ENCODE measurements at places on chromosomes 5 and 9.

GRCh38 chr5:139636207-139636792 is 11.8 kb upstream of the CXXC5 start:
- DNase-seq: no peak

- DNase-seq: no peak
These were observed 45.2 kb downstream of the ADAM19 start for GRCh38 chr5:157530226-157530972.

- DNase-seq: no peak
These were observed 55.6 kb downstream of the ANGPTL2 start for GRCh38 chr9:127066851-127067136.

DNA sequence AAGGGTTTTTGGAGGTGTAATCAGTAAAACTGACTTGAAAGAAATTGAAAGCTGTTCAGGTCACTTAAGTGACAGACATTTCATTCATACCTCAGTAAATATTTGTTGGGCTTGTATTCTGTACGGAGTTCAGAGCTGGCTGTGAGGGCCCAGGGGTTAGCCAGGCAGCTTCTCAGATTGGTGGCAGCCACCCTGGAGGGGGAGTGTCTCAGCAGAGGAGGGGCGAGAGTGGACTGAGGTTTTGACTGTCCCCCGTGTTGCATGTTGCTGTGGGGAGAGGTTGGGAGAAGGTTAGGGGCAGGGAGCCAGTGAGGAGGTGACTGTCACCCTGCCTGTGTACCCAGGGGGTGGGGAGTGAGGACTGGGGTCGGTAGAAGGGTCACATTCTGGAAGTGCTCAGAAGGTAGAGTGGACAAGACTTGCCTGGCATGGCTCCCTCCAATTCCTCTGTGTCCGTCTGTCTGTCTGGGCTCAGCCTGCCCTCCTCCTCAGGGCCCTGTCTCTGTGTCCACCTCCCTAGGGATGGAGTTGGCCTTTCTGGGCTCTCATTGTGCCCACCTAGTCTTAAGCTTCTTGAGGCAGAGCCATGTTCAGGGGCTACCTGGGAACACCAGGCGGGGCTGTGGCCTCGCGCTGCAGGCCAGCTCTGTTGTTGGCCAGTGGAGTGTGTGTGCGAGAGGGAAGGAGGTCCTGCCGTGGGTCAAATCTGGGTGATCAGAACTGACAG is 4.4 kb downstream of the PHF2 start:
- DNase-seq: no peak

DNA sequence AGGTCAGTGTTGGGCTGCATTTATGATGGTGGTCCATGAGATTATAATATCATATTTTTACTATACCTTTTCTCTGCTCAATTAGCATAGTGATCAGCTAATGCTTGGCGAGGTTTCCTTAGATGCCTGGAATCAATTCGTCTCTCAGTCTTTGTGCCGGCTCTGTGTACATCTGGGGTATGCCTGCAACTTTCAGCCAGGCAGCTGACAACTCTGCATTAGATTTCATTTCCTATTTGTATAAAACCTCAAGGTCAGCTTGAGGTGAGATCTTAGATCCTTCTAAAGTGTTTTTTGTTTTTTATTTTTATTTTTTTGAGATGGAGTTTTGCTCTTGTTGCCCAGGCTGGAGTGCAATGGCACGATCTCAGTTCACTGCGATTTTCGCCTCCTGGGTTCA is 86.8 kb downstream of the MELK start:
- DNase-seq: no peak

- no peak for DNase-seq
These were observed 558 bp downstream of the GRPEL2 start for GRCh38 chr5:149345892-149346222.

DNA sequence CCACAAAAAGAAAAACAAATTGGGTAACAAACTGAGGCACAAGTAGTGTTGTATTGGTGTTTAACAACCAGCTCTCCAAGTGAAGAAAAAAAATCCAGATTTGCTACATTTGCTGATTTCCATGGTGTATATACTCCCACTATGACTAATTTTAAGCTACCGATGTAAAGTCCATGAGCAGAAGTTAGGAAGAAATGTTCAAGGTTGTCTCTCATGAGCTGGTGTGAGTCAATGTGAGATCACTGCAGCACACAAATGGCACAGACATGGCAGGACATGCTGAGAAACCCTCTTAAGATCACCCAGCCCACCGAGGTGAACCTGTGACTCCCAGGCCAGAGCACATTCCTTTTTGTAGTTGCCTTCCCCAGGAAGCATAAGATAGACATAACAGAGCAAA is 36.2 kb downstream of the SLC44A1 start:
- no peak for DNase-seq

DNA sequence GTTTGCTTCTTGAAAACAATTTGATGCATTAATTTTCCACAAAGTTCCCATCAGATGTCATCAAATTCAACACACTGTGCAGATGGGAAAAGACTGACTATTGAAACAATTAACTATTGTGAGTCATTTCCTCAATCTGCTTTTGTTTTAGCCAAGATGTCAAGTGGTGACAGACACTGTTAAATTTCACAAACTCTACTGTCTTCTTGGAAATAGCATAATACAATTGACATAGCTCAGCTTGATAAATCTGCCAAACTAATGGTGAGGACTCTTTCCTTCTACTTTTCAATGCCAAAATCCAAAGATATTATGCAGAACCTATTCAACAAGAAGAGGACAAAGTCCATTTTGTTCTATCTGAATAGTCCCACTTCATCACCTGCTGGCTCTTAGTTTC is 242.3 kb downstream of the CAAP1 start:
- no peak for DNase-seq

- no peak for DNase-seq
These were observed 121.7 kb downstream of the ADAMTS2 start for GRCh38 chr5:179223528-179223927.

DNA sequence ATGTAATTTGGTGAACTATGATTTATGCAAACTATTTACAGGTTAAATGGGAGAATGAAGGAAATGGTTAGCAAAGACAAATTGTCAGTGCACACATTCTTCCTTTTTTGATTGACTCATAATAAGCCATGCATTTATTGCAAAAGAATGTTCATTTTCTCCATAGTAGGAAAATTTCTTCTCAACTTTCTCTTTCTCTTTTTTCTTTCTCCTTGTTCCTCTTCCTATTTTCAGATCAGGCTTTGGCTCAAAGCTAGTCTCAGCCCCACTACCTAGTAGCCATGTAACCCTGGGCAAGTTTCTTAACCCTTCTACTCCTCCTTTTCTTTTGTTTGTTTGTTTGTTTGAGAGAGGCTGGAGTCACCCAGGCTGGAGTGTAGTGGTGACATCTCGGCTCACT is 156.6 kb downstream of the PIK3R1 start:
- DNase-seq: no peak

GRCh38 chr5:149455889-149456409 is 76.9 kb upstream of the IL17B start:
- DNase-seq: no peak

- DNase-seq: no peak
These were observed 52.7 kb upstream of the TESK1 start for GRCh38 chr9:35552376-35552775.

DNA sequence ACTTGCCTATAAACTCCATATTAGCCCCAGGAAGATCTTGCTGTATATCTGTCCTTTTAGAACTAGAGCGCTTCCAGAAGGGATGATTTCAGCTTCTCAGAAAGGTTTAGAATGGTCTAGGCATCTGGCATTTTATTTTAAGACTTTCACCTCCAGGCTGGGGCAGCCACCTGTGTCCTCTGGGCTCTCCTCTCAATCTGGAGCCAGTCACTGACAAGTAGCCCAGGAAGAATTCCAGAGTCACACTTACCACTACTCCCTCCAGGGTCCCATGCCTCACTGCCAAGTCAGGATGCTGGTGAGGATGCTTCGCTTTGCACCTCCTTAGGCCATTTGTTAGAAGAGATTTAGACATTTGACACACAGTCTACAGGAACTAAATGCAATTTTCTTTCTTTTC is 20.8 kb downstream of the B4GALT1 start:
- no peak for DNase-seq

DNA sequence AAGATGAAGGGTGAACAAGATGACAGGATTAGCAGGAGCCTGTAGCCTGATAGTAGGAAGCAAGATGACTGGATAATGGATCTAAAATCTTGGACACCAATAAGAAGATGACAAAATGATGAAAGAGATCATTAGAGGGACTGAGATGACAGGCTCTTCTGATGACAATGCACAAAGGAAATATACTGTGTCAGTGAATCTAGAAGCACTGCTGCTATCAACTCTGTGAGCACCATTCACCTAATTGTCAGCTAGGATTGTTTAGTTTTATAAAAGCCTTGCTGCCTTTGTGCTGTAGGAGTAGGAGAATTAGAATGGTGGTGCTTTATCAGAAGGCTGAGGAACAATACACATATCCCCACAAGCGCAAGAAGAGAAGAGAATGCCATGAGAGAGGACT is 1127.8 kb downstream of the DTWD2 start:
- no peak for DNase-seq

GRCh38 chr5:37957218-37957617 is 117.4 kb upstream of the GDNF start:
- no peak for DNase-seq

DNA sequence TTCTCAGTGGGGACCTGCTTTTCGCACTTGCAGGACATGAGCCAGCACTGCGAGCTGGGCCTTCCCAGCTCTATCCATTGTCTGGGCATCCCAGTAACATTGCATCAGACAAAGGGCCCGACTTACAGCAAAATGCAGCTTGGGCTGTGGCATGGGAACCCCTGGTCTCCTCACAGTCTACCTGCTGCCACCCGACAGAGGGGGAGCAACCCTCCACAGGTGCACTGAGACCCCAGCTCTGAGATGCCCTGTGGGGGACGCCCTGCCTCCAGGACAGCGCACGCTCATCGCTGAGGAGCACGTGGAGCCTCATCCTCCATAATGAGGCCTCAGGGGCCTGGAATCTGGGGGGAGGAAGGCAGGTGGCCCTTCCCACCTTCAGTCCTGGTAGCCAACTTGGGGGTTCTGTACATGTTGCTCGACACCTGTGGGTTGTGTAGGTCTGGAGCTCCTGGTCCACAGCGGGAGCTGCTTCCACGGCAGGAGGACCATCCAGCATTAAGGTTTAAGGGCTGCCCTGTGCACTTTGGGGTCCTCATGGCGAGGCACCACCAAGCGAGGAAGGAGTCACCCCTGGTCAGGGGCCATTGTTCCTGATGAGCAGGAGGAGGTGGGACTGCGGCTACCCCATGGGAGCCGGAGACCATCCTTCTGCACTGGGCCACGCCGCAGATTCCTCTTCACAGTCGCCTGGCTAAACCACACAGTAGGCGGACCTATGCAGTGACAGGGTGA is 376.5 kb upstream of the IRX1 start:
- DNase-seq: no peak

GRCh38 chr5:71601222-71602026 is 14.3 kb downstream of the MCCC2 start:
- peak; percentile 7 for DNase-seq

DNA sequence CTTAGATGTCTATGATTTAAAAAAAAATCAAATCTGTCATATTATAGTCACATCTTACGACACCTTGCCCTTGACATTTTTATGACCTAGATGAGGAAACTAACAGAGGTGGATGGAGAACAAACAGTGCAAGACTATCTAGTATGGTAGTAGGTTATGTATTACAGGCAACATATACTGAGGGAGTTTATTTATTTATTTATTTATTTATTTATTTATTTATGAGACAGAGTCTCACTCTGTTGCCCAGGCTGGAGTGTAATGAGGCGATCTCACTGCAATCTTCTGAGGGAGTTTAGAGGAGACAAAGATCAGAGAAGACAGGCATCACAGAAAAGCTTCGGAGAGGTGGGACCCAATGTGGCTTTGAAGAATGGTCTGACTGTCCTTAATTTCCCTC is 4.5 kb upstream of the PBX3 start:
- no peak for DNase-seq

DNA sequence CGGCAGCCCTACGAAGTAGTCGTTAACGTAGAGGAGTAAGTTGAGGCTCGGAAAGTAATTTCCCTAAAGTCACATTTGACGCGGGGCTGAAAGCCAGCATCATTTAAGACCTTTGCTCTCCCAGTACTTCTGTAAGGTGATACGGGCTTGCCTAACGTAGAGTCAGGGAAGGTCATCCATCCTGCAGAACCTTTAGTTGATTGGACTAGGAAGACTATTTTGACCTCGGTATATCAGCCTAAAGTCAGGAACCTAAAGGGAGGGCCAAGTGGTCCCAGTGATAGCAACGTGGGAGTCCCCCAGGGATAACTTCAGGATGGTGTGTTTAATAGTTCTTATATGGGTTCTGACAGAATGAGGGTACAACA is 657 bp downstream of the NUP214 start:
- no peak for DNase-seq

- DNase-seq: no peak
These were observed 21.3 kb downstream of the TLR4 start for GRCh38 chr9:117725426-117725887.
